NCI-H82 (cell line): ENCODE measurements at places on chromosomes 7 and 10.

- DNase-seq, result no peak
Measured at GRCh38 chr10:7310076-7310475, 100.8 kb downstream of the SFMBT2 start.

GRCh38 chr7:14604606-14605005 lies 297.9 kb downstream of the DGKB start:
- no peak for DNase-seq

DNA sequence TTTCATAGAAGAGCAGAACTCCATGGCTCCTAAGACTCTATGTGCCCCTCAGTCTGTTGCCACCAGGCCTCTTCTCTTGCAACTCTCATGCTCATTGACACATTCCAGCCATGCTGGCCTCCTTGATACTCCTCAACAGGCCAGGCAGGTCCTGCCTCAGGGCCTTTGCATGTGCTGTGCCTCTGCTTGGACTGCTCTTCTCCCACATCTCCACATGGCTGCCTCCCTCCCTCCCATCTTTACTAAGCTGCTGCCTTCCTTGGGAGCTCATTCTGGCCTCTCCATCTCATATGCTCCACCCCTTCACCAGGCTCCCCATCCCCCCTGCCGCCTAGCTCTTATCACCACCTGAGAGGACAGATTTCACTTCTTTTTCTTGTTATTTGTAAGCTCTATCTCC lies 103.8 kb upstream of the GPR26 start:
- DNase-seq, result no peak

DNA sequence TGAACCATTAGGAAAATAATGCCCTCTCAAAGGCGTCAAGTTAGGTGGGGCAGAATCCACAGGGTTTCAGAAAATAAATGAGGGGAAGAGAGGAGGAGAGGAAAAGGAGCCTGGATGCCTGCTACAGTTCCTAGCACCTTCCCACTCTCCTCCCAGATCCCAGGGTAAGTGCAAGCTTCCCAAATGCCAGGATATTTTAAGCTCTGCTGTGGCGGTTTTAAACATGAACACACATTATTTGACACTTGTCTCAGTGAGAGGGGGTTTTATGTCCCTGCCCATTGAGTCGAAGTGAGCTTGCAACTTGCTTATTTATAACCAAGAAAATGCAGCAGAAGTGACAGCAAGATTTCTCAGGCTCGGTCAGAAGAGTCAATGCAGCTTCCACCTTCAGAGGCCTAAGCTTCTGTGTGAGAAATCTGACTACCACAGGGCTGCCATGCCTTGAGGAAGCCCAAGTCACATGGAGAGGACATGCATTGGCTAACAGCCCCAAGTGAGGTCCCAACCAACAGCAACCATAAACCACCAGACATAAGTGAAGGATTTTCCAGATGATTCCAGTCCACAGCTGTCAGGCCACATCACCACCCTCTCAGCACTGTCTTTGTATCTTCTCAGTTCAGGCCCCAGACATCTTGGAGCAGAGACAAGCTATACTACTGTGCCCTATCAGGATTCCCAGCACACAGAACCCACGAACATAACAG lies 17.9 kb upstream of the BMPER start:
- no peak for DNase-seq

DNA sequence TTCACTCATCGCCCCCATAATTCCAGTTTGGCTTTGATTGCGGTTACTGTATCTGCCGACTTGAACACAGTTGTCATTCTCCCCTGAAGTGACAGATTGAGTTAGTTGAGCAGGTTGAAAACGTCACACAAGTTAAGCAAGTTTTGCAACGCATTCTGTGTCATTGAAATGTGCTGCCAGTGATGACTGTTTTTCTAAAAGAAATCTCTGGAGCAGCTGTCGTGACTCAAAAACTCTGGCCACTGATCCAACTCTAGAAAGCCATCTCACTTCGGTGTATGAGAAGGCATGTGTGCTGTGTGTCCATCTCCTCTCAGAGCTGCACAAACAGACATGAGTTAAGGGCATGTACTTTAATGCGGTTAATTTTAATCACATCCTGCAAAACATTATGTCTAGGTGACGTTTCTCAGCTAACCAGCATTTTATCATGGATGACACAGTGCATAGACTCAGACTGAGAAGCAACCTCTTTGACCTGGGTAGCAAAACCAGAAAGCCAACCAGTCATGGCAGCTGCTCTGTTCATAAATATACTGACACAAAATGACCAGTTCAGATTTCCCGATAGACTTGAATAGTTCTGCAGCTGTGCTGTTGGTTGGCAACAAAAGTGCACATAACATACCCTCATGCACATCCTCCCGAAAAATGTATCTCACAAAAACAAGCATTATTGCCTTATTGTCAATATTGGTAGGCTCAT lies 69.3 kb downstream of the CSTF2T start:
- DNase-seq, result no peak
